ENCODE measurements at places on chromosomes 4 and X.
A peak's percentile ranks its signal among the peaks of the same experiment; 100 is the strongest.

DNA sequence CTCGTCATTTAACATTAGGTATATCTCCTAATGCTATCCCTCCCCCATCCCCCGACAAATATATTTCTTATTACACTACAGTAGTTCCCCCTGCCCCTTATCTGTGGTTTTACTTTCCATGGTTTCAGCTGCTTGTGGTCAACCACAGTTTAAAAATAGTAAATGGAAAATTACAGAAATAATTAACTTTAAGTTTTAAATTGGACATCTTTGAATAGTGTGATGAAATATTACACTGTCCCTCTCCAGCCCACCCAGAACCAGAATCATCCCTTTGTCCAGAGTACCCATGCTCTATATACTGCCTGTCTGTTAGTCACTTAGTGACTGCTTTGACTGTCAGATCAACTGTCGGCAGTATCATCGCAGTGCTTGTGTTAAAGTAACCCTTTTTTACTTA, 47.4 kb upstream of the VEGFC start:
- no peak for DNase-seq

GRCh38 chr4:140755774-140756318, 339 bp downstream of the TBC1D9 start:
- DNase-seq = peak; percentile 73

- DNase-seq = no peak
Measured at GRCh38 chr4:172599554-172599953, 569.1 kb upstream of the GALNT7 start.

- no peak for DNase-seq
Measured at GRCh38 chrX:12871257-12871656, 4.4 kb downstream of the TLR7 start.

Measured in H7 (cell line).